ENCODE measurements at places on chromosomes 7 and 10.

DNA sequence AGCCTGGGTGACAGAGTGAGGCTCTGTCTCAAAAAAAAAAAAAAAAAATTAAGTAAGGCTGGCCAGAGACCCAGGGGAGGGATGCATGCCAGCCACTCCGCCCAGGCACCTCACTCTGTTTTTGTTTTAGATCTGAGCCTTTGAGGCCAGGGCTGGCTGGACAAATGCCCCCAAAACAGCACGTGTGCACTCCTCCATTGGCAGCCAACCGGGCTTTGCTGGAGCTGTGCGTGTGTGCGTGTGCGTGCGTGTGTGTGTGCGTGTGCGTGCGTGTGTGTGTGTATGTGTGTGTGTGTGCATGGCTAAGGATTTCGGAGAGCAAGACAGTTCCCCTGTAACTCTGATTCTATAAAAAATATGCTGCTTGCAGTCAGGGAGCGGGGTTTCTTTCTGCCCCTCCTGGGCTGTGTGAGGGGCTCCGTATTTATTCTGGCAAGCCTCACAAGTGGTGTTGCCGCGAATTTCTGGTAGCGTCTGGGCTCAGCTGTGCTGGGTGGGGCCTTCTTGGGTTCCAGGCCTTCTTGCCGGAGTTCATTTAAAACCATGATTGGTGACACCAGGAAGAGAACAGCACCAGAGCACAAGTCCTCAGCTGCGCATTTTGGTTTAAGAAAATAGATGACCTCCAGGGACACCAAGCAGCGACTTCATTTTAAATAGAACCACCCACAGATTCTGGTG is 28.1 kb upstream of the UNCX start:
- DNase-seq = no peak

DNA sequence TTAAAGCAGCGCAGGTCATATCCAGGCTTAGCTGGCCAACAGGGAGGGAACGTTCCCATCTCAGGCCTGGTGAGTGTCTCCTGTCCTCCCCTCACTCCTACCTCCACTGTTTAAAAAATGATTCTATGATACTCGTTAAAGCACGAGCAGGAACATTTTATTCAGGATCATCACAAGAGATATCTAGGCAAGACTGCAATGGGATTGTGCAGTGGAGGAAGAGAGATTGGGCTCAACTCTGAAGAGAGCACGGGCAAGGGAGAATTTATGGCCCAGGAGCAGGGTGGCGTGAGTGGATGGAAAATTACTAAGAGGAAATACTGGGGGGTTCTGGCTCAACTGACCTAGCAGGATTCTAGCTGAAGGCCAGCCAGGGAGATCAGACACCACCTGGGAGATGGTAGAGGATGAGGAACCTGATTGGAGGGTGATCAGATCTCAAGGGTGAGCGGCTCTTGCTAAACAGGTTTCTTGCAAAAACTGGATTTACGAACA is 9.0 kb upstream of the HSPB1 start:
- no peak for DNase-seq

DNA sequence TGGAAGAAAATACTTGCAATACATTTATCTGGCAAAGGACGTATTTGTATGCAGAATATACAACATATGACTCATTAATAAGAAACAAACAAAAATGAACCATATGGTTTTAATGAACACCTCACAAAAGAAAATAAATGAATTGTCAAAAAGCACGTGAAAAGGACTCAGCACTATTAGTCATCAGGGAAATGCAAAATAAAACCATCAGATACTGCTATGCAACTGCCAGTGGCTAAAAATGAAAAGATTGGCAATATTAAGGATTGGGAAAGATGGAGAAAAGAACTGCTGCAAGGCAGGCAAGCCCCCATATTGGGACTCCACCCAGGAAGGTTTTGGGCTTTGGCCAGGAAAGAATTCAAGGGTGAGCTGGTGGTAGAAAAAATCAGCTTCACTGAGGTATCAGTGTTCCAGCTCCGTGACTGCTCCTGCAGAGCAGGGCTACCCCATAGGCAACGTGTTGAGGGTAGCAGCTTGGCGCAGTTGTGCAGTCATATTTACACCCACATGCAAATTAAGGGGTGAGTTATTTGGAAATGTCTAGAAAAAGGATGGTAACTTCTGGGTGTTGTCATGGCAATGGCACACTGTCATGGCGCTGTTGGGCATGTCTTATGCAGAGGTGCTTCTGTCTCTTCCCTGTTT is 72.7 kb downstream of the CUBN start:
- no peak for DNase-seq

DNA sequence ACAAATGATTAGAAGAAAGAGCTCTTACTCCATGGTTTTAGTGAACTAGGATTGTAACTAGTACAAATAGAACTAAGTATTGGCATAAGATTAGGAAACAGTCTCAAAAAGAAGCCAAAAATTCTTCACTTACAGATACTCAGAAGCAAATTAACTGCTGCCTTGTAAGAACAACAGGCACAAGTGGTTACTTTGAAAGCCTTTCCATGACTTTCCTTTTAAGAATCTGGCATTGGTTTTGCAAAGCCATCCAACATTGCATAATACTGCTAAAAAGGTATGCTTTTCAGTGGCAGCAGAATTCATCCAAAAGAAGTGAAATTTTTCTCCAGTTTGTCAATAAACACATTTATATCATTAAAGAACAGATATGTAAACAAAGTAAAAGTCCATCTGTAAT is 126.8 kb upstream of the ODAD2 start:
- peak; percentile 48 for DNase-seq

DNA sequence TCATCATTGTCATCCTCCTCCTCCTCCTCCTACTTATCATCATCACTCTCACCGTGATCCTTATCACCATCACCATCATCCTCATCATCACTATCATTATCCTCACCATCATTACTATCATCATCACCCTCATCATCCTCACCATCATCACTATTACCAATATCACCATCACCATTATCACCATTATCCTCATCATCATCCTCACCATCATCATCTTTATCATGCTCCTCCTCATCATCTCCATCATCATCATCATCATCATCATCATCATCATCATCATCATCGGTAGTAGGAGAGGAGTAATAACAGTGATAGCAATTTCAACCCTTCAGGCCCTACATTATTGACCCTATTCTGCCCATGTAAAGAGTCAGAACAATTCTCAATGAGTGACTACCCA is 345.9 kb upstream of the ZNF32 start:
- DNase-seq = no peak

DNA sequence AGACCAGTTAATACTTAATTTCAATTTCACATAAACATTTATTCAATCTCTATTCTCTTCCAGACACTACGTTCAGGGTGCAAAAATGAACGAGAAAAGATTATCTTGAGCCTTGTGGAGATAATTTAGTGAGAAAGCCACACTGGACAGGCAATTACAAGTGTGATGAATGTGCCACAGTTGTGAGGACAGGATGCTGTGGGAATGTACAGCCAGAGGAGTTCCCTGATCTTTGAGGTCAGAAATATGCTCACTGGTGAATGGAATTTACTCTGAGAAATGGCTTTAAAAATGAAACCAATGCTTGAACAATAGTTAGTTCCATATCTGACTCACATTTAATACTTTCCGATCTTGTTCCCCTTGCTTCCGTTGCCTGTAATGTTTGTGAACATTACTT is 864.8 kb downstream of the GATA3 start:
- no peak for DNase-seq

- DNase-seq = no peak
Observed at GRCh38 chr7:100120733-100121036, 1.3 kb downstream of the CNPY4 start.

GRCh38 chr10:132542086-132542775 is 4.6 kb downstream of the INPP5A start:
- DNase-seq = no peak

- DNase-seq = no peak
Observed at GRCh38 chr10:45325116-45325515, 9.7 kb upstream of the OR13A1 start.

DNA sequence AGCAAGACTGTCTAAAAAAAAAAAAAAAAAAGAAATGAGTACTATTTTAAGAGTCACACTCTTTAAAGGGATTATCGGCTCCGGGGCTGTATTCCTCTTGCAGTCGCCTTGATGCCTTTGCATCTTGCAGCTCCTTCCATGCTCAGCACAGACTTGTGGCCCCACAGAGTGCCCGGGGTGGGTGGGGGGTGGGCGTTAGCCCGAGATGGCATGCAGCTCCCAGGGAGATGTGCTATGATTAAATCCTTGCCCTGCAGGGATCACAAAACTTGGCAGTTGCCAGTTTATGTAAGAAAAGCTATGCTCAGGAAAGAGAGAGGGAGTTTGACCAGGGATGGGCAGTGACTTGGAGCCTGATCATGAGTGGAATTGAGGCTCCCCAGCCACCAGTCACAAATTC is 81.9 kb downstream of the CCDC3 start:
- DNase-seq = no peak

GRCh38 chr10:118729641-118730258 is 25.0 kb downstream of the CACUL1 start:
- no peak for DNase-seq

DNA sequence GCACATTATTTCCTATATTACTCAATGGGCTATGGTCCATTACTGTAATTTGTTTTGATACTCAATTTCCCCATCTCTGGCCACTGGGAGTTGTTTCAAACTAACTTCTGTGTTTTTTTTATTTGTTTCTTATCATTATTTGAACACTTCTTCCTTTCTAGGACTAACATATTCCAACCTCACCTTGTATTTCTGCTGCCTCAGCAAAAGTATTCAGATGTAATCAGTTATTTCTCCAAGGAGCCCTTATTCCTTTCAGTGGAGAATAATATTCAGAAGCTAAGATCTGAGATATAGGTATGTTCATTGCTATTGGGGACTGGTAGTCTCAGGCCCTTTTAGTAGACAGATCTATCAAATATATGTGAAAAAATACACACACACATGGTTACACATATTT is 36.9 kb downstream of the TMEM168 start:
- no peak for DNase-seq

DNA sequence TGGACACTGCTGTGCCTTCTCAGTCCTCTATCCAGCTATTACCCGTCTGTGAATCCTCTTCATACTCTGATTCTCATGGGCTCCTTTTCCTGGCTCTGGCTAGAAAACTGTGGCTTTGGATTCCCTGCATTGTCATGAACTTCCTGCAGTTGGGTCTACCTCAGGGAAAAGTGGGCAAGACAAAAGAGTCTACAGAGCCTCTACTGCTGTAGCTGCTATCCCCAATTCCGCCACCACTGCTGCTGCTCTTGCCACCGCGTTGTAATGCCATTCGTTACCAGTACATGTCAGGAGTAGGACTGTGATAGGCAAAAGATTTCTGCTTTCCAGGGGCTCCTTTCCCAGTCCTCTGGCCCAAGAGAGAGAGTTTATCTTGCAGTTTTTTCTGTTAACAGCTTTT is 23.9 kb upstream of the PPP1R17 start:
- no peak for DNase-seq

DNA sequence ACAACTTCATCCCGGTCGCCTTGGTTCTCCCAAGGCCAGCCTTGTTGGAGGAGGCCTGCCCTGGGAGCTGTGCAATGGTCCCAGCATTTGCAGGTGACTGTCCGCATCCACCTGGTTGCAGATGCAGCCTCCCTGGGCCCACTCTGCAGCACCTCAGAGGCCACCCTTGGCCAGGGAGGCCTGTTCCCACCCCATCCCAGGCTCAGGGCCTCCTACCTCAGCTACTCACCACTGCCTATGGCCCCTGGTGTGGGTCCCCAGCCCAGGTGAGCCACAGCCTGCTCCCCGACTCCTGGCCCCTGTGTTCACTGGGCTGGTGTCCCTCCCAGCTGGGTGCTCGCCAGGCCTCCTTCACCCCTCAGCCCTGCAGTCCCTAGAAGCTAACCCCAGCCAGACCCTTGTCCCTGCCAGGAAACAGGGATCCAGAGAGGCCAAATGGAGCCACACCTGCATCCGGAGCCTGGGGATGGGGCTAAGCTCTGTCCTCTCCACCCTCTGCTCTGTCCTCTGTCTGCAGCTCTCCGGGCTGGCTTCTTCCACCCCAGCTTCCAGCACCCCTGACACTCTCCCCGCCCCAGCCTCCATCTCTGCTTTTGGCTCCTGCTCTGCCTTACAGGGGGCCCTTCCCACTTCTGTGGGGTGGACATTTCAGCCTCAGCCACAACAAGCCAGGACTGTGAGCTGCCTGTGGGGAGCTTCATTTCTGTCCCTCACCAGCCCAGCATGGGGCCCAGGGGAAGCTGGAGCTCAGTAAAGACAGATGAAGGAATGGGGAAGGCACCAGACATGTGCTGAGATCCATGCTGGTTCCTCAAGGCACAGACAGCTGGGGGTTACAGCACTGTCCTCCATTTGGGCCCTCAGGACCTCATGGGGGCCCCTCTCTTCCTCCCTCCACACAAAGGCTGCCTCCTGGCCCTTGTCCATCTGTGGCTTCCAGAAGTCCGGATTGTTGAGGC is 35.6 kb upstream of the ANTXRL start:
- DNase-seq = no peak

DNA sequence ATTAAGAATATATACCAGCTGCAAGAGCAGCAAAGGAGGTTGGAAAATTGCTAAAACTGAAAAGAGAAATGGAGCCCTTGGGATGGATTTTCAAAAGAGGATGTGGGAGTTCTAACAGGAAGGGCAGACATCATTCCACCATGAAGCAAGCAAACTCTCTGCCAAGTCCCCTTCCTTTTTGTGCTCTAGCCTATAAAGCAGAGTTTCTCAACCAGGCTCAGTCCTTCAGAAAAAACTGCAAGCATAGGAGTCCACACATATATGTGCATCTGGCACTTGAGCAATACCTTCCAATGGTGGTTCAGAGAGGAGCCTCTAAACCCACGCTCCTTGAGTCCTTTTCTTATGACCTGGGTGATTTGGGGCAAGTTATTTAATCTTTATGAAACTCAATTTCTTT is 98.6 kb upstream of the MKX start:
- no peak for DNase-seq

DNA sequence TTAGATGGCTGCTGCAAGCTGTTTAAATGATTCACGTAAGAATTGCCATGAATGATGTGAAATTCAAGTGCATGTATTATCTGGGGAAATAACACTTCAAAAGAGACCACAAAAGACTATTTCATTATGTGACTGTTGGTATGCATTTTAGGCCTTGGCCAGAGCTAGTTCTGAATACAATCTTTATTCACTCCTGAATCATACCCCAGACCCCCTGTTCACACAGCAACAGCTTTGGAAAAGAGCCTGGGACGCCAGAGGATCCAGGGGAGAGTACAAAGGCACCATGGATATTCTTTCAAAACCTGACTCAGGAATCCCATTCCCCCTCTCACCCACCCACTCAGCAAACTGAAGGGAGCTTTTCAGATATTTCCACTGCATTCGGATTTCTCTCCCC is 377.1 kb upstream of the DPP6 start:
- DNase-seq = no peak

DNA sequence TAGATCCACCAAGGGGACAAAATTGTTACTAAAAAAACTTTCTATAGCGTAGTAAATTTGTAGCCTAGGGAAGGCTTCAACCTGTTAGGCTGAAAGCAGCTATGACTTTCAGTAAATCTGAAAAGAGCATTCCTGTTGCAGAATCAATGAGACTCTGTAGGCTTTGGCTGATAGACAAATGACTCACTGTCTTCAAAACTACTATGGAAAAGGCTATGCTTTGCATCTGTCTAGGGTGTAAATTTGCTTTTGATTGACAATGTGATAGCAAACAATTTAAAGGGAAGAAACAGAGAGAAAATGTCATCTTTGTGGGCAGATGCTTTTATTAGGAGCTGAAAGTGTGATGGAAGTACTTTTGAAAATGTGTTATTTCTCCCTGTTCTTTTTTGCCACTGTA is 60.6 kb downstream of the ARL5B start:
- no peak for DNase-seq

- no peak for DNase-seq
Observed at GRCh38 chr7:93921607-93922566, at the start of gene GNG11. Gene GNG11, plus strand, starts transcription at chr7:93921735. Its CDS starts 403 bp downstream, at chr7:93922138.

GRCh38 chr10:119423510-119424257 is 118.8 kb downstream of the RGS10 start:
- no peak for DNase-seq
